Stimulated activated CD8-positive, alpha-beta memory T cell treated with anti-CD3 and anti-CD28 coated beads, Interleukin-7, amount 100 ng/mL, for 1 hour (primary cell): ENCODE measurements at places on chromosomes 16 and 17.

- no peak for DNase-seq
Measured at GRCh38 chr17:76336756-76337412, 16.8 kb downstream of the PRPSAP1 start.

GRCh38 chr17:65711671-65712276 is 150.3 kb upstream of the AXIN2 start:
- no peak for DNase-seq

GRCh38 chr16:57802341-57803133 is at the start of gene KIFC3:
TSS of gene KIFC3 (minus strand) at chr16:57802491. CDS start at chr16:57798243, 4,248 bp downstream.
- DNase-seq: peak; percentile 69

- no peak for DNase-seq
Measured at GRCh38 chr17:62679866-62680377, 52.5 kb downstream of the MRC2 start.

GRCh38 chr16:29745121-29745852 is 503 bp downstream of the C16orf54 start:
- DNase-seq: no peak

DNA sequence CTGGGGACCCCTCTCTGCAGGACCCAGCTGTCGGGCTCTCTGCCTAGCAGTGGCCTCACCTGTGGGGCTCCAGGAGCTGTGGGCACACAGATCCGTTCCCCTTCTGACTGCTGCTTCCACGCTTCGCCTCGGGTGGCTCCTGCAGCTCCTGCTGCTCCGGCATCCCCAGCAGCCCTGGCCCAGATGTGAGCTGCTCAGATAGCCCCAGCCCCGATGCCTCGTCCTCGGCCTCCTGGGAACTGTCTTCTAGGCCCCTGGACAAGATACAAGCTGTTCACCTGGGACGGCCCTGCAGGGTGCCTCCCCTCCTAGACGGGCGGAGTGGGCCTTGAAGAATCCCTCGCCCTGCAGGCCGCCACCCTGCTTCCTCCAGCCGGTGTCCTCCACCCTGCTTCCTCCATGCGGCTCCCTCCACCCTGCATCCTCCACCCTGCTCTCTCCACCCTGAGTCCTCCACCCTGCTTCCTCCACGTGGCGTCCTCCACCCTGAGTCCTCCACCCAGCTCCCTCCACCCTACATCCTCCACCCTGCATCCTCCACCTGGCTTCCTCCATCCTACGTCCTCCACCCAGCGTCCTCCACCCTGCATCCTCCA is 11.0 kb downstream of the EMC6 start:
- no peak for DNase-seq

- DNase-seq: no peak
Measured at GRCh38 chr16:89297156-89297874, 79.8 kb downstream of the ZNF778 start.

GRCh38 chr17:38870259-38871165 is 654 bp downstream of the LASP1 start:
- no peak for DNase-seq

- DNase-seq: no peak
Measured at GRCh38 chr17:17944743-17945142, 27.5 kb downstream of the TOM1L2 start.

DNA sequence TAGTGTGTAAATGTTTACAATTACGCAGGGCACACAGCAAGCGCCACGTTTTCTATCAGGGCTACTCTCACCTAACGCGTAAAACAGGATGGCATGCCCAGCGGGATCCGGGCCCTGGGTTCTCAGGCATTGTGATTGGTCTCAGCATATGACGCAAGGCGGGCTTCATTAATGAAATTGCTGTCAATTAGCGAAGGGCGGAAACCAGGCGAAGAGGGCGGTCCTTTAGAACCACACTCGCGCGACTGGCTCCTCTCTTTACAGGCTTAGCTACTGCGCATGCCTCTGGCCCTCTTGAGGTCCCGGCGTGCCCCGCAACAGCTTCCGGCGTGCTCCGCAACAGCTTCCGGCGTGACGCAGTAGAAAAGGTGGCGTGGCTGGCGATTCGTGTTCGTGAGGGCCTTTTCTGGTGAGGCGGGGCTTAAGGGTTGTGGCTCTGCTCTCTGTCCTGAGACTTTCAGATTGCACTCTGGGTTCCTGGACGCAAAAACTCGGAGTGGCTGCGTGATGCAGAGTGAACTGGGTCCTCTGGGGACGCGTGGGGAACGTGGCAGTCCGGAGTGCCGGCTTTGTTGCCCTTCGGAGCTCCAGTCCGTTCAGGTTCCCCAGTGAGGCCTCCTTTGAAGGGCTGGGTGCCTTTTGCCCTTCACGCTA is 9.2 kb downstream of the OR2C1 start:
- peak; percentile 68 for DNase-seq

GRCh38 chr17:21141331-21141730 is 14.6 kb downstream of the DHRS7B start:
- DNase-seq: no peak

- DNase-seq: no peak
Measured at GRCh38 chr16:57191056-57191571, 5.0 kb downstream of the RSPRY1 start.

DNA sequence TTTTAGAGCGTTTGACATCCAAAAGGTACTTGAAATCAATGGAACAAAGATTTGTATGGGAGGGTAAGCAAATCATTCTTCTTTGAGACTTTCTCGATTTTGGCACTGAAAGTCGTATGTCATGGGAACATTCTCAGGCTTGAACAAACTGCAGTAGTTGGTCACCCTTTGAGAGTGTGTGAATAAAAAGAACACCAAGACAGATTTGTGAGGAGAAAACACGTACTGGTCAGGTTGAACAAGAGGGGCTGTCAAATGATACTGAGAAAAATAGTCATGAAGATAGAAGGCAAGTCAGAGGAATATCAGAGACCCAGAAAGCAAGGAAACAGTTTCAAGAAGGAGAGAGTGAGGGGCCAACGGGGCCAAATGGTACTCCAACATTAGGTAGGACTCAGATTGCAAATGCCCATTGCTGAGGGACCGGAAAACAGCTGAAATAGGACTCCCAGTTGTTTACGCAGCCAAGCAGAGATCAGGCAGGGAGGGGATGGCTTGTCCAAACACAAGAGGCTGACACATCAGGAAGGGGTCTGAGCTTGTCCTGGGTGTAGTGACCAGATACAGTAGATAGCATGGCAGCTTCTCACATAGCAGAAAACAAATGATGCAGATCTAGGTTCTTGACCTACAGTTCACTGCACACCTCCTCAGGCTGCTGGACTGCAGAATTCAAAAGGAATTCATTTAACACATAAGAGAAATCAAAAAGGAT is 74.5 kb upstream of the MYOCD start:
- DNase-seq: no peak

GRCh38 chr16:81212830-81213465 is 25.5 kb upstream of the BCO1 start:
- no peak for DNase-seq

DNA sequence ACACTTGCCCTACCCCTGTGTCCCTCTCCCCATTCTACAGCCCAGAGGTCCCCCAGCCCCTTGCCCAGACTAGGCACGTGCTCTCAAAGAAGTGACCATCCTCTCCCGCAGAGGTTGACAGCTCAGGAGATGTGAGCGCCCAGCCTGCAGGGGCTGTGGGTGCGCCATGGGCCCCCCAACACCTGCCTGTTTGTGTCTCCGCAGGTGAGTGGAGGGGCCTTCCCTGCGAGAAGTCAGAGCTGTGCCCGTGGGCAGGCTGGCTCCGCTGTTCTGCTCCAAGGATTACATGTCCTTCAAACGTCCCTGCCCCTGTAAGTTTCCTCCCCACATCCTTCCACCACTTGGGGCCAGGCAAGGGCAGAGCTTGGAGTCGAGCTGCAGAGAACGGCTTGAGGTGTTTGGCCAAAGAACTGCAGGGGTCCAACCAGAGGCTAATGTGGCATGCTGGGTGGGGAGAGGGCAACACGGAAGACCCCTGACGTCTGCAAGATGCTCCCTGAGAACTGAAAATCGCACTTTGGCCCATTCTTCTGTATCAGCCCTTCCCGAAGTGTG is 10.4 kb downstream of the BEAN1 start:
- no peak for DNase-seq

- DNase-seq: no peak
Measured at GRCh38 chr16:1984347-1985225, 593 bp downstream of the GFER start.

- DNase-seq: no peak
Measured at GRCh38 chr16:76985392-76986045, 205.5 kb upstream of the MON1B start.

GRCh38 chr16:80992676-80993293 is 13.9 kb downstream of the CMC2 start:
- no peak for DNase-seq

GRCh38 chr17:78159575-78160158 is 8.7 kb upstream of the SYNGR2 start:
- no peak for DNase-seq

- no peak for DNase-seq
Measured at GRCh38 chr17:2233441-2233947, 70.1 kb downstream of the SMG6 start.

DNA sequence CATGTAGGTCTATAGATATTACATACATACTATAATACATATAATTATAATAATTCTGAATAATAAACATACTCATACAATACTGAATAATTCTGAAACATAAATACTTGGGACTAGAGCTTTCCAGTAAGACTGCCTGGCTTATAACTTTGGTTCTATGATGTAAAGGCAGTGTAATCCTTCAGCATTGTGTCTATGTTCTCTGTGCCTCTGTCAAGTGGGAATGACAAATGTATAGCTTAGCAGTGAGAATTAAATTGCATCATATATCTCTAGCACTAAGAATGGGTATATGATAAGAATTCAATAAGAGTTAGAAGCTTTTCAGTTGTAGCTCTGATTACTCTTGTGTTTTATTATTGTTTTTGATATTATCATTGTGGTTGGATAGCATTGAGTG is 1469.3 kb downstream of the CDH8 start:
- no peak for DNase-seq

- DNase-seq: no peak
Measured at GRCh38 chr17:44466339-44466738, 36.9 kb downstream of the GPATCH8 start.

DNA sequence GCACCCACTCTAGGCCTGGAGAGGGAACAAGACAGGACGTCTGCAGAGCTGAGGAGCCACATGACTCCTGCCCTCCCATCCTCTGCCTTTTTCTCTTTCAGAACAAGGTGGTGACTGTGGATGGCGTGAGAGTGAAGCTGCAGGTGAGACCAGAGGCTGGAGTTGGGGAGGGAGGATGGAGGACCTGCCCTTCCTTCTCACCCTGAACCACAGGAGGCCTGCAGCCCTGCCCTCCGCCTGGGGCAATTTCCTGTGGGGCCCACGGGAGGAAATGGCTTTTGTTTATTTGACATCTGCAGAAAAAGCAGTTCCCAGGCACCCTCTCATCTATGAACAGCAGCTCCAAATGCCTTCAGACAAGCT is 5.1 kb downstream of the RAB37 start:
- no peak for DNase-seq

DNA sequence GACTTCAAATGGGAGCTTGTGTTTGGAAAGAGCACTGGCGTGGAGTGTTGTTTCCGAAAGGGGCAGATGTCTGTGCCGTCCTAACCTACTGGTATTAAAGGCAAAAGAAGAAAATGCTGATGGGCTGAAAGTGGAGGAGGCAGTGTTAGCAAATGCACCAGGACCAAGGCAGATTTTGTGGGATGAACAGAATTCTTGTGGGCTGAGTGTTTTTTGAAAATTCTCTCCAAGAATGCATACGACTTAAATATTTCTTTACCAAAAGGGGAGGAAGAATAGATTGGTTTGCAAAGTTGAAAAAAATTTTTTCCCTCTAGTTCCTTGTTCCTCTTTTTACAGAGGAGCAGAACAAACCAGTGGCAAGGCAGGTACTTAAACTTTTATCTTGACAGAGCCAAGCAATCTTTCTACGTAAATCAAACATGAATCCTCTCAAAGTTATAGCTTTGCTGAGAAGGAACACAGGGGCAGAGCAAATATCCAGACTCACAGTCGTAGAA is 16.8 kb downstream of the MARCHF10 start:
- no peak for DNase-seq

DNA sequence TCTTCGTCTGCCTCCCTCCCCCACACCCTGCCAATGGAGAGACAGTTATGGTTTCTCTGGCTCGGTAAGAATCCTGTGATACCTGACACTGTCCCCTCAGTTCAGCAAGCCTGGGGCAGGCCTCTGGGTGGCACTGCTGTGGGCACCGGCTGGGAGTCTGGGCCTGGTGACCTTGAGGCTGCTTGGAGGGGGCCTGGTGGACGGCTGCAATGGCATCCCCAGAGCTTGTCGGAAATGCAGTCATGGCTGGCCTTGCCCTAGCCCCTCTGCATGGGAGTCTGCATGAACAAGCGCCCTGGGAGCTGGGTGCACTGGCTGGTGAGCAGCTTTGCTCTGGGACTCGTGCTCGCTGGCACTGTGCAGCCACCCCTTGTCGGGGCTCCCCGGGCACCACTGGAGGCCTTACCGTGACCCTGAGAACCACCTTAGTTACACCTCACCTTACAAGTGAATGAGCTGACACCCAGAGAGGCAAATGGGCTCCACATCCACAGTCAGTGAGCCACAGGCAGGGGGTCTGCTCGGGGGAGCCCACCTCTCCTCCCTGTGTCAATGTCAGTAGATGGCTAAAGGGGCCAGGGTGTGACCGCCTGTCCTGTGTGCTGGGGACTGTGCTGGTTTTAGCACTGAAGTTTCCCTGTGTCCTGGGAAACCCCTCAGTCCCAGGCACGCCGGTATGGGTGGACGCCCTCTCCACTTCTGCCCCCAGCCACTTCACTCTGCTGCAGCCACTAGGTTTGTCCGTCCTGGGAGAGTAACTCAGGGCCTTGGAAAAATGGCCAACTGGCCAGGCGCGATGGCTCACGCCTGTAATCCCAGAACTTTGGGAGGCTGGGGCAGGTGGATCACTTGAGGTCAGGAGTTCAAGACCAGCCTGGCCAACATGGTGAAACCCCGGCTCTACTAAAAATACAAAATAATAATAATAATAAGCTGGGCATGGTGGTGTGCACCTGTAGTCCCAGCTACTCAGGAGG is 1.4 kb downstream of the LGALS3BP start:
- DNase-seq: no peak

DNA sequence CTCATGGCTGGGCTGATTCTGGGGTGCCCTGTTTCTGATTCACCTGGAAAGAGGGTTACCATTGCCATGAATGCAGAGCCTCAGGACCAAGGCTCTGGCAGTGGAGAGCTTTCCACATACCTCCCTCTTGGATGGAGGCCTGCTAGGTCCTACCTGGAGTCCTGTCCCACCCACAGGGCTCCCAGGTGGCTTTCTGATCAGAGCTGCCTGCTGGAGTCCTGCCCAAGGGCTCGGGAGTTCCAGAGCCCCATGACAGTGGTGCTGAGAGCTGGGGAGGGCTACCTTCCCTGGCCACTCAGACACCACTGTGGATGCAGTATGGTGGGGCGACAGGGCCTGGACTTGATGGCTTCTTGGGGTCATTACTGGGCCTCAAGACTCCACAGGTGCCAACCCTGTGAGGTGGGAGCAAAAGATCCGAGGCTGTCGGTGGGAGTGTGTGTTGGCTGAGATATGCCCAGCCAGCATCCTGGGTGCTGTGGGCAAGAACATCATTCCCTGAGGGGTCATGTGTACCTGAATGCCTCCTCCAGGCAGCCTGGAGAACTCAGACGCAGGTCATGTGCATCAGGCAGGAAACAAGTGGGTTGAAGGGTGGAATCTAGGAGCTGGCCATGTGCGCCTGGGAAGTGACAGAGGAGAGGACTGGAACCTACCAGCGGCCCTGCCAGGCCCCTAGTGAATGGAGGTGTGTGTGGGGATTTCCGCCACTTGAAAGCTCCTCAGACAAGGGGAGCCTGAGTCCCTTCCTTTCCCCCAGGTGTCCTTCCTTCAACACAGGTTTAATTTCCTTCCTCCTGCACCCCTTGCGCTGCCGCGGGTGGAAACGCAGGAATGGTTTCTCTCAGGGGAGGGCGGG is 2.3 kb upstream of the WNT3 start:
- DNase-seq: no peak

GRCh38 chr16:74557275-74557674 is 49.6 kb downstream of the GLG1 start:
- DNase-seq: no peak

- DNase-seq: no peak
Measured at GRCh38 chr17:83128306-83129240, 49.2 kb downstream of the METRNL start.
